ENCODE measurements at places on chromosomes 7 and 10.

DNA sequence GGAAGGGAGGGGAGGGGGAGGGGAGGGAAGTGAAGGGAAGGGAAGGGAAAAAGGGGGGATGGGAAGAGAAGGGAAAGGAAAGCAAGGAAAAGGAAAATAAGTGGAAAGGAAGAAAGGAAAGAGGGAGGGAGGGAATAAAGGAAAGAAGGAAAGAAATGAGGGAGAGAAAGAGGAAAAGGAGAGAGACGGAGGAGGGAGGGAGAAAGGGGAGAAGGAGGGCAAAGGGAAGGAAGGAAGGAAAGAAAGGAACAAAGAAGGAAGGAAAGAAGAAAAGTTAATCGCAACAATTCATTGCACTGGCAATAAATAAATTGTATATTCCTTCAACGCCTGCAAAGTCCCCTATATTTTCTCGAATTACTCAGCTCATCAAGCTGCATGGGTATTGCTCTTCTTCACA is 2.6 kb upstream of the VWC2 start:
- no peak overlapping the region for H3K4me3 ChIP-seq
- H3K27ac ChIP-seq, result no peak overlapping the region
- H3K27me3 ChIP-seq, result peaks cover 28% of the 10 kb centered on the region

- H3K36me3 ChIP-seq, result no peaks in the 10 kb centered on the region
- H3K4me1 ChIP-seq, result no peaks in the 10 kb centered on the region
- no peak for DNase-seq
- H3K27ac ChIP-seq, result no peak overlapping the region
Measured at GRCh38 chr10:317271-317769, 182.1 kb downstream of the ZMYND11 start.

DNA sequence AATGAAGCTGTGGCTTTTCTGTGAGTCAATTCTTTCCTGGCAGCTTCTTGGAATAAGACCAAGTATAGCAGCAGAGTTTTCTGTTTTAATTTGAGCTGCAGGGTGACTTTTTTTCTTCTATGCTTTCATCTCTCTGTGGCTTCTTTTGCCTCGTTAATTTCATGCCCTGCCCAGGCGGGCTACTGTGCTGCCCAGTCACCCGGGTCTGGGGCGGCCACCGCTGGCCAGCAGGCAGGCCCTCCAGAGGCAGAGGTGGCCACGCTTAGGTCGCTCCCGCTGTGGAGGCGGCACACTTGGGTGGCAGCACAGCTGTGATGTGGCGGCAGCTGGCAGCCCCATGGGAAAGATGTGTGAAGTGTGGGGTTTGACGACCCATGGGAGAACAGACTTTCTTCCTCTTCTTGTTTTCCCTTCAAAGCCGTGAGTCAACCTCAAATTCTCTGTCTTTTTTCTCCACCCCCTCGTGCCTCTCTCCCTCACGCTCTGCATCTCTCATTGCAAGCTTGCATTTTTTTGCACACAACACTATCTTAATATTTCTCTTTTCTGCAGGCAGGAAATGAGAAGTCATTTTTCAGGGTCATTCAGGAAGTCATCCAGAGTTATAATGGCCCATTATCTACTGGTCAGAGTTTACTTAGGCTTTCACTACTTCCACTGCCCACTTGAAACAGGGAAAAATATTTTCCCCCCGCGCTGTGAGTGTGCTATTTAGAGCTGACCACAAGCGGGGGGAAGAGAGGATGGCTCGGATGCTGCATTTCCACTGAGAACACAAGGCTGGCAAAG is 67.8 kb downstream of the EGFR start:
- no peaks in the 10 kb centered on the region for H3K4me1 ChIP-seq
- no peak overlapping the region for H3K27ac ChIP-seq
- no peaks in the 10 kb centered on the region for H3K36me3 ChIP-seq

GRCh38 chr7:1810961-1811849 is 141.1 kb downstream of the ELFN1 start:
- H3K4me1 ChIP-seq, result no peaks in the 10 kb centered on the region
- DNase-seq, result no peak
- H3K27me3 ChIP-seq, result no peaks in the 10 kb centered on the region
- H3K27ac ChIP-seq, result no peak overlapping the region
- no peak overlapping the region for H3K4me3 ChIP-seq
- peaks cover 9% of the 10 kb centered on the region for H3K36me3 ChIP-seq

DNA sequence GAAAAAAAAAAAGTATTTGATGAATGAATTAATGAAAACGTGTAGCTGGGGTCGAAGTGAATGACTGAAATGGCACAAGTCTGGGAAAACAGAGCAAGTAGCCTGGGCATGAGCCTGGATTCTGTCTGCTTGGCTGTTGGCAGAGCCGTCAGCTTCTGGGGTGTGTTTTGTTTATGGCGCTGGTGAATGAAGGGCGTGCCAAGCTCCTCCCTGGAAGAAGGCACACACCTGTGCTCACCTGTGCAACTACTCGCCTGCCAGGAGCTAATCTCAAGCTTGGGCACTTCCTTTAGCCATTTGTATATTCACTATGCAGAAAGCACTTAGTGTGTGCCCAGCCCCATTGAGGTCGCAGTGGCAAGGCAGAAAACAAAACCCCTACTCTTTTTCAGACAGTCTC is 74.1 kb downstream of the GTF2IRD1 start:
- no peaks in the 10 kb centered on the region for H3K27me3 ChIP-seq
- no peak overlapping the region for H3K4me3 ChIP-seq
- no peaks in the 10 kb centered on the region for H3K4me1 ChIP-seq
- no peaks in the 10 kb centered on the region for H3K36me3 ChIP-seq
- no peak for DNase-seq

DNA sequence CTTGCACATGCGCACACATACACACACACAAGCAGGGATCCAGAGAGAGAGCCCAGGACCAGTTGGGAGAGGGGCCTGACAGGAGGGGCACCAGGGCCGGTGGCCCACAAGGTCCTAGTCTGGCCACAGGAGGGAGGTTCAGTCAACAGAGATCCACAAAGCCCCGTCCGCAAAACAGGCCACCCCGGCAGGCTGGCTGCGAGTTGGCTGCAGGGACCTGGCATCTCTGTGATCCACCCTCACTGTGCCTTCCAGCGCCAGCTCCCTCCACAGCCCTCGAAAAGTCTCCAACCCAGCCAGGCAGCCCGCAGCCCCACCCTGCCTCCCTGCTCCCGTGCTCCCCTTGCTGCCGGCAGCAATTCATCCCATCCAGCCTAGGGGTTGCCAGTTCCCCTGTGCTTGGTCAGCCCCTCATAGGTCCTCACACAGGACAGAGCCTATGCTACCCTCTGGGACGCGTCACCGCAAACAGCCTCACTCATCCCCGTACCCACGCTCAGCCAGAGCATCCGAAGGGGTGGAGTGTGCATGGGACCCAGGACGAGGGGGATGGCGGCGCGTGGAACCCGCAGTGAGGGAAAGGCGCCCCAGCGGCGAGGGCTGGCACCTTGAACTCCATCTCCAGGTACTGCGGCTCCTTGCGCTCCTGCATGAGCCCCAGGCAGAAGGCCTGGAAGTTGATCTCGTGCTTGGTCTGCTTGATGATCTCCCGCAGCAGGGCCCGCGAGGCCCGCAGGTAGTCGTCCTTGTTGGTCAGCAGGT is 7.5 kb downstream of the INTS1 start:
- no peaks in the 10 kb centered on the region for H3K27me3 ChIP-seq
- no peak overlapping the region for H3K4me3 ChIP-seq
- peaks cover 84% of the 10 kb centered on the region for H3K36me3 ChIP-seq

- no peaks in the 10 kb centered on the region for H3K4me1 ChIP-seq
- no peaks in the 10 kb centered on the region for H3K36me3 ChIP-seq
- DNase-seq, result no peak
- no peak overlapping the region for H3K4me3 ChIP-seq
Measured at GRCh38 chr10:16612115-16612980, 90.7 kb upstream of the C1QL3 start.

- no peak for DNase-seq
- H3K27ac ChIP-seq, result no peak overlapping the region
- H3K4me3 ChIP-seq, result no peak overlapping the region
- H3K4me1 ChIP-seq, result no peaks in the 10 kb centered on the region
Measured at GRCh38 chr7:51126813-51127617, 189.6 kb downstream of the COBL start.

GRCh38 chr10:126650161-126650560 is 20.3 kb downstream of the C10orf90 start:
- no peaks in the 10 kb centered on the region for H3K36me3 ChIP-seq
- H3K4me1 ChIP-seq, result no peaks in the 10 kb centered on the region
- no peak overlapping the region for H3K27ac ChIP-seq
- no peak for DNase-seq
- no peaks in the 10 kb centered on the region for H3K27me3 ChIP-seq

GRCh38 chr7:55048221-55048859 is 29.5 kb downstream of the EGFR start:
- no peaks in the 10 kb centered on the region for H3K4me1 ChIP-seq
- no peak overlapping the region for H3K4me3 ChIP-seq
- no peak for DNase-seq
- H3K36me3 ChIP-seq, result no peaks in the 10 kb centered on the region

GRCh38 chr10:79424221-79425073 is 21.0 kb downstream of the ZCCHC24 start:
- H3K4me3 ChIP-seq, result no peak overlapping the region
- no peaks in the 10 kb centered on the region for H3K27me3 ChIP-seq
- peaks cover 26% of the 10 kb centered on the region for H3K36me3 ChIP-seq
- peaks cover 17% of the 10 kb centered on the region for H3K4me1 ChIP-seq

DNA sequence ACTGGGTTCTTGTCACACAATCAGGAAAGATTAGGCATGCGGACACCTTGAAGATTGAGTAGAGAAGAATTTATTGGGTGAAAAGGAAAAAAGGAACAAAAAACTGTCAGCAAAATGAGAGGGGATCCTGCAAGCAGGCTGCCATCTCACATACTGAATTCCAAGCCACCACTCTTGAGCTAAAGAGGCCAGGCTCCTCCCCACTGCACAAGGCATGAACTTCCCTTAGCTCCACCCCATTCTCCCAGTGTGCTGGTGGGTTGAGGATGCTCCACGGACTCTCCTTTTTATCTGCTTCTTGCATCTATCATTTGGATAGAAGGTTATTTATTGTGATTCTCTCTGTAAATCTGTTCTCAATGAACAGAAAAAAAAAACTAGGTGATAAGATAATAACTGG is 79.6 kb downstream of the ANKRD7 start:
- H3K27ac ChIP-seq, result no peak overlapping the region
- peaks cover 10% of the 10 kb centered on the region for H3K4me1 ChIP-seq
- no peaks in the 10 kb centered on the region for H3K36me3 ChIP-seq
- H3K4me3 ChIP-seq, result no peak overlapping the region

DNA sequence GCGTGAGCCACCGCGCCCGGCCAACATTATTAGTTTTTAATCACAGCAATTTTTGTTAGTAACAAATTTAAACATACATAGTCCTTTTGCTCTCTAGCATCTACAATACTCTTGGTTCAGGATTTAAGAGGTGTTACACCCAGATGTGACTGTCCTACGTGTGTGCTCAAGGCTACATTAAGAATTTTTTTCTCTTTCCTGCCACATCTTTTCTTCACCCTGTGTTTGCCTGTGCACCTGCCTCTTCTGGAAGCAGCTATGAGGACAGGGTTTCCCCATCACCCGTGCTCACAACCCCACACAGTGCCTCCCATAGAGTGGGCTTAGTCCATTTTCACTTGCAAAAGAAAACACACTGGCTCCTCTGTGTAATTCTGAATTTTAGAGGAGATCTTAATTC is 186.7 kb upstream of the KLF6 start:
- DNase-seq, result no peak
- H3K27me3 ChIP-seq, result no peaks in the 10 kb centered on the region
- H3K27ac ChIP-seq, result no peak overlapping the region
- H3K36me3 ChIP-seq, result no peaks in the 10 kb centered on the region

DNA sequence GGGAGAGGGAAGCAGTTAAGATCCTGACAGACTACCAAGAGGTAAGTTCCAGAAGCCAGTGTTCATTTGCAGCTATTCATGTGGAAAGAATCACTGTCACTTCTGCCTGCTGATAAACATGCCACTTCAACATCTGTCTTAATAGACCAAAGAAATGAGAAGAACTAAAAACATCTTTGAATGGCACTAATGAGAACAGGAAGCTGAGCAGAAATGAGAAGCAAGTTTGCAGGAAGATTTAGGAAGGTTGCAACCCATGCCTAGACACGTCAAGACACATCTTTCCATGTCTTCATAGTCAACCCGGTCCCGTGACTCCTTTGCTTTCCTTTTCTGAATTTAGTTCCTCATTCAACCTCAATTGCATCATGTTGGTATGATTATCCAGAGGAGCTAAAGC is 180.0 kb downstream of the PDE1C start:
- peak; percentile 96 for DNase-seq
- H3K4me1 ChIP-seq, result peaks cover 26% of the 10 kb centered on the region
- H3K4me3 ChIP-seq, result no peak overlapping the region
- H3K27me3 ChIP-seq, result no peaks in the 10 kb centered on the region

DNA sequence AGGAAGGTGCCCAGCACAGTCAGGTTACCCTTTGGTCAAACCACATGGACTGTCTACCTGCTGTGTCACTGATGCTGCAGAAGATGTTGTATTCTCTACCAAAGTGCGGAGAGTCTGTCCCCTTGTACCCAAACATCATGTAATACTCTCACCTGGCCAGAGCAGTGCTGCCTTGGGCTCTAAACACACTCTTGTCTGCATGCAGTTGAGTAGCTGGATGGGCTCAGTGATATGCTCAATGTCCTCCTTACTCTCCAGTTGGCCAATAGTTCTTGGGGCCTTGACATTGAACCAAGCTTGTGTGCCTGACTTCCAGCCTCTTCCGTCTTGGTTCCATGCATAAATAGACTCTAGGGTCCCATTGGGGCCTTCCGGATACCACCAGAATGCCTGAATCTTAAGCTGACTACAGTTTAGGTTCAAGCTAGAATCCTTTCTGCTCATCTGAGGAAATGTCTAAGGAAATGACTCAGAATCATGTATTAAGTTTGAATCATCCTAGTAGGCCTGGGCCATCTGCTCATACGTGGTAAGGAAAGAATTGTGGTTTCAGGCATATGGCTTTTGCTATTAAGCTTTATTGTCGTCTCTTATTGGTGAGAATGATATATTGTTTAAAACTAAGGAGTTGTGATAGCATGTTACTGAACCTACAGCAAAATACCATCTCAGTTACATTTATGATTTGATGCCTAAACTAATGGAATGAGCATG is 118.0 kb downstream of the OTUD1 start:
- no peak overlapping the region for H3K27ac ChIP-seq
- DNase-seq, result peak; percentile 30
- H3K4me3 ChIP-seq, result no peak overlapping the region
- no peaks in the 10 kb centered on the region for H3K36me3 ChIP-seq
- H3K27me3 ChIP-seq, result no peaks in the 10 kb centered on the region

DNA sequence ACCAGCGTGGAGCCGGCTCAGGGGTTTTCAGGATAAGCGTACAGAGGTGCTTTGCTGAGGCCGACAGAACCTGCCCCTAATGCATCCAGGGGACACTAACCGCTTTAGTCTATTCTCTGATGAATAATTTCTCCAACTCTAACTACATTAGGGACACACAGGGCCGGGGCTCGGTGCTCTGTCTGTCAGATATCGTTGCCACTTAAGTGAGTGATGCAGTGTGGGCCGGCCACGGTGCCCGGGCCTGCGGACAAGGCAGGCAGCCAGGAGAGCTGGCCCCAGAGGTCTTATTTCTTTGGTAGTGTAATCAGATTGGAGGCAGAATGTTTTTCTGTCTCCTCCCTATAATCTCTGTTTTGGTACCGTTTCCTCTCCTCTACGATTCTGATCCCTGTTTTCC is 62.7 kb downstream of the ADRA2A start:
- no peak overlapping the region for H3K4me3 ChIP-seq
- H3K36me3 ChIP-seq, result no peaks in the 10 kb centered on the region
- H3K4me1 ChIP-seq, result no peaks in the 10 kb centered on the region
- no peaks in the 10 kb centered on the region for H3K27me3 ChIP-seq
- no peak overlapping the region for H3K27ac ChIP-seq
